Epithelial cell of esophagus (primary cell): ENCODE measurements at places on chromosomes 3 and 15.
A peak's percentile ranks its signal among the peaks of the same experiment; 100 is the strongest.

DNA sequence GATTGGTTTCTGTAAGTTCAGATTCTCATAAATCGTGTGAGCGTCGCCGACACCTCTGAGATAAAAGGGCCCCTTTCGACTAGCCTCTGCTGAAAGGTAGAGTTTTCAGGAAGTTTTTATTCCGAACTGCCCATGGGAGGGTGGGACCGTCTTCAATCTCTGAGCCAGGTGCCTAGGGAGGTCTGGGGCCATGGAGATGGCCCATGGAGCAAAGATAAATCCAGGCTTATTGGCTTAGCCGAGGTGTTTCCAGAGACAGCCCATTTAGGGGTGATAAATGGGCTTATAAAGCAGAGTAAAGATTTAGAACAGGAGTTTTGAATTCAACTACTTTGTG, 442 bp downstream of the QTRT2 start:
- DNase-seq = no peak

- no peak for DNase-seq
These were observed 36.3 kb downstream of the UBE2E2 start for GRCh38 chr3:23239211-23240068.

DNA sequence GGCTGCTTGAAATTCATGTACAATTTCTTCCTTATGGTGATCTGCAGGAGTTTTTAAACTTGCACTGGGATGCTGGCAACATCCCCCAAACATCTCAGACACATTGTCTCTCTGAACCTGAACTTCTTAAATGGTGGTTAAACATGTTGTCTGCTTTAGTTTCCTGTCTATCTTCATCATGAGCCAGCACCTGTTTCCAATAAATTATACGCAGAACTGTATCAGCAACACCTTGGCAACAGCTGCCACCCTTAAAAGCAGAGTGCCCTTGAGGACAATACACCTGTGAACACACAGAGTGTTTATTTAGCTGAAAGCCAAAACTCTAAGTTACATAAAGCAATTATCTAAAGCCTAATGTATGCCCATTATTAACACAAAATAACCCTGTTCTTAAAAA, 242.9 kb downstream of the WNT5A start:
- no peak for DNase-seq

DNA sequence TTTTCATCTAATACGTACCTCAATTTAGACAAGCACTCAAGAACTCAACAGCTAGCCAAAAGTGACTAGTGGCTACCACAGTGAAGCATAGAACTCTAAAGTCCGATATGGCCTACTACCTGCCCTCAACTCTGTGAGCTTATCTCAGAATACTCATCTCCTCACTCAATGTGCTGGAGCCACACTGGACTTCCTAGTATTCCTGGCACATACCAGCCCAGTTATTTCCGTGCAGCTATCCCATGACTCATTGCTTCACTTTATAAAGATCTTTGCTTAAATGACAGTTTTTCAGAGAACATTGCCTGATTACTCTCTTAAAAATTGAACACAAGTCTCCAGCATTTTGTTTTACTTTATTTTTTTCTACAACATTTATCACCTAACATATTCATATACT, 524.7 kb downstream of the PYDC2 start:
- DNase-seq = peak; percentile 30

- DNase-seq = no peak
These were observed 79.3 kb downstream of the CHSY1 start for GRCh38 chr15:101172501-101173071.

GRCh38 chr3:169083885-169084284, 579.6 kb downstream of the MECOM start:
- no peak for DNase-seq

GRCh38 chr3:195905970-195906864, 2.1 kb downstream of the TNK2 start:
- DNase-seq = peak; percentile 73

DNA sequence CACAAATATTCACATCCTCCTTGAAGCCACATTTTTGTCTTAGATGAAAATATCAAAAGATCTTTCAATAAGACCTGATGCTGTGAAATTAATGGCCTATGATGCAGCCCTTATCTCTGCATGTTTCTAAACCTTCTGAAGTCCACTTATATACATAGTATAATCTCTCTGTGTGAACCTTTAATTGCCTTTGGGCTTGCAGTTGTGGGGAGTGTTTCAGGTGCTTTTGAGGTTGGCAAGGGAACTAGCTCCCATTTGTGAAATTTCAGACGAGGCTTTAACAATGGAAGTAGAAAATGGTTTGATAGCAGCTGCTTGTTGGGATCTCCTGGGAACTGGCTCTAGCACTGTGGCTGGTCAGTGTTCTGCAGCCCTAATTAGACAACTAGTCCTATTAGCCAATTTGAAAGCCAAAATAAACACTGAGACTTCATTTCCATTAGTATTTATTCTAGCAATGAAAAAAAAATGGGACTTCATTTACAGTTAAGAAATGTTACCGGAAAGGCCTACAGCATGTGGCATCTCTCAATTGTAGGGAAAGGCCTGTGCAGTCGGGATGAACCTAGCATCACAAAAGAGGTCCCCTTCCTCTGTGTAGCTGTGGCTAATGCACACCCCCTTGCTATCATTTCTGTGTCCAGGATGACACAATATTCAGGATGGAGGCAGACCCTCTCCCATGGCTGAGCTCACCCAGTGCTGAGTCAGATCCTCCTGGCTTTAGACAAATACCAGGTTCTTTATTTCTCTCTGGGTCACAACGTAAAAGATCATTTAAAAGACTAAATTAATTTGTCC, 140.7 kb upstream of the TRIM42 start:
- DNase-seq = no peak

GRCh38 chr15:96625256-96625655, 294.8 kb downstream of the NR2F2 start:
- no peak for DNase-seq

GRCh38 chr3:127180859-127181258, 12.1 kb upstream of the PRR23E start:
- DNase-seq = no peak

DNA sequence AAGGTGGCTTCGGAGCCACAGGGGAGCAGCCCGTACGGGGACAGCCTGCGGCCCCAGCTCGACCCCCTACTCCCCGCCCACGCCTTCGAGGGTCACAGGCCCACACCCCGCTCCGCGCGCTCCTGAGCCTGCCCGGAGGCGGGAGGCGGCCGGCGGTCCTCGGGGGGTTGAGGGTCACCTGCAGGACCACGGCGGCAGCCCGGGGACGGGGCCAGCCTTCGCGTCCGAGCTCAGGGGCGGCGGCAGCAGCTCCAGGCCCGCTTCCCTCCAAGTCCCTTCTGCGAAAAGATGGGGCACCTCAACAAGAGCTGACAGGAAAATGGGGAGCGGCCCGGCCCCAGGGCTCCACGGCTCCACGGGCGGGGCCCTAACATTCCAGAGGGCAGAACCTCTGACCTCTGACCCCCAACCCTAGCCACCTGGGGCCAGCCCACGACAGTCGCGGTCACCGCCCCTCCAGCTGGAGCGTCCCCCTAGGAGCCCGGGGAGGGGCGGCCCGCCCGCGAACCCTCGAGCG, 428 bp downstream of the LYSMD4 start:
- DNase-seq = peak; percentile 36

- DNase-seq = no peak
These were observed 6.5 kb downstream of the GPR27 start for GRCh38 chr3:71760140-71760539.

DNA sequence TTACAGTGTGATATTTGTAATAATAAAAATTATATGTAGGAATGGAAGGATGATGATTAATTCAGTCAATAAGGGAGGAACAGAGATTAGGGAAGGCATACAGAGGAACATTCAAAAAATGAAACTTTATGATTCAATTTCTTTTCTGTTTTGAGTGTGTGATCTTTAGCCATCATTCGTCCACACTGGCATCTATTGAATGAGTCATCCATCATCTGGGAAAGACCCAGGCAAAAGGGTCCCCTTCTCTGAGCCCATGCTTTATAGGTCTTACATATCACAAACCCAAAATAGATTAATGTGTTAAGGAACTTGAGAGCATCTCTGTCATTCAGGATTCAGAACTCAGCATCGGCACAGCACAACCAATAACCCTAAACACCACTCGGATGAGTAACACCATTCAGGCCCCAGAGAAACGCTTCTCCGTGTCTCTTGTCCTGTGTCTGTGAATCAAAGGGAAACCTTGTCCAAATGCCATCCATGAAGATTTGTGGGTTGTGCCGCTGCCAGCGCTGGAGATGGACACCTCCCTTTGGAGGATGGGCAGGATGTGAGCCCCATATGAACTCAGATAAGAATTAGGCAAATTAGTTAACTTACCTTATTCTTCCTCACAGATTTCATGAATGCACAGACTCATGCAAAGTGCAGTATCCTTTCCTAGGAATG, 21.7 kb upstream of the TPM1 start:
- no peak for DNase-seq

- DNase-seq = peak; percentile 47
These were observed 3.2 kb upstream of the LSG1 start for GRCh38 chr3:194675081-194675640.

DNA sequence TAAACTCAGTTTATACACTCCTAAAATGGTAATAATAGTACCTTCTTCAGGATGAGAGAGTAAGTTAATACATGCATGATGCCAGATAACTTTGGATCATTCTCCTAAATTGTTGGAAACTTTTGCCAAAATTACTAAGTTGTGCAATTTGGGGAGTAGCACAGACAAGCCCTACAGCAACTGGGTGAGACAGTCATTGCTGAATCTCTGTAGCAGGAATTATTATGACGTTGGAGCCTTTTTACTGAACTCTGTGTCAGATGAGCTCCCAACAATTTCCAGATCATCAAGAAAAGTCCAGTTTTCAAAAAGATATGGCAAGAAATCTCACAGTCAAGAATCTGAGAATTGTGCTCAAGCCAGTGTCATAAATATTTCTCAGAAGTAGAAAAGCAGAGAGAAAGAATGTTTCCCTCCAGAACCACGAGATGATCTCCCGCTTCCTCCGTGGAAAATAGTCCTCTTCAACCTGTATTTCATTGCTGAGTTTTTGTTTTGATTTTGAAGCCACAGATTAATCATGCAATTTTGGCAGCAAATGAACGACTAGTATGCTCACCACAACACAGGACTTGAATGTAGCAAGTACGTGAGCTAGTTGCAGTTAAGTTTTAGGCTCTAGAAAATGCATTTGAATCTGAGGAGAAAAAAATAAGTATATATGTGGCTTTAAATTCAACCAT, 485.4 kb downstream of the CNTN6 start:
- DNase-seq = no peak

DNA sequence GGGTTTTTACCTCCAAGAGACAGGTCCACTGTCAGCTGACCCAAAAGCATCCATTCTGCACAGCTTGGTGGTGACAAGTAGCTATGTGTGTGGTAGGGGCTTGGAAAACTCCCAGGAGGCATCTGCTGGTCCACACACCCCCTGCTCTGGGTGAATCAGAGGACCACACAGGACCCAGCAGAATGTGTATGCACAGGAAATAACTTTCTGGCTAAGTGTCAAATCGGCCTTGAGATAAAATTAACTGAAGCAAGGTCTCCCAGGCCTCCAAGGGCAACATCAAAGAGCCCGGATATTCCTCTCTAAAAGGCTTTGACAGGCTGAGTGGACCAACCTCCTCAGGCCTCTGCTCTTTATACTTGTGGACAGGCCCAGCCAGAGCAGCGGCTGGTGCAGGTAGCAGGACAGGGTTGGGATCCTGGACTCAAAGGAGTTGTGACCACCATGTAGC, 66.5 kb downstream of the CTNNB1 start:
- no peak for DNase-seq

GRCh38 chr3:70224337-70224736, 88.1 kb downstream of the MDFIC2 start:
- no peak for DNase-seq

DNA sequence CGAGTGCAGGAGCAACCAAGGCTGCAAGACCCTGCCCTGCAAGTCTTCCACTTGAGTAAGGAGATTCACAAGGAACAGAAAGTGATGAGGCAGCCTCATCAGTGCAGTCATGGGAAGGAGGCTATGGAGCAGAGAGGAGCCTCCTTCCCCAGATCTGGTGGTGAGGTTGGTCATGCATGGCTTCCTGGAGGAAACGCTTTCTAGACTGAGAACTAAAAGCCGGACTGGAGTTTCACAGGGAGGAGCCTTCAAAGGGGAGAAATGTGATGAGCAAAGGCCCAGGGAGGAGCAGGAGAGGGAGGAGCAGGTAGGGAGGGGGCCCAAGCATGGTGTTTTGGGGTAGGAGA, 139.9 kb downstream of the SRGAP3 start:
- DNase-seq = no peak

GRCh38 chr3:72590732-72591221, 257.5 kb downstream of the SHQ1 start:
- no peak for DNase-seq

DNA sequence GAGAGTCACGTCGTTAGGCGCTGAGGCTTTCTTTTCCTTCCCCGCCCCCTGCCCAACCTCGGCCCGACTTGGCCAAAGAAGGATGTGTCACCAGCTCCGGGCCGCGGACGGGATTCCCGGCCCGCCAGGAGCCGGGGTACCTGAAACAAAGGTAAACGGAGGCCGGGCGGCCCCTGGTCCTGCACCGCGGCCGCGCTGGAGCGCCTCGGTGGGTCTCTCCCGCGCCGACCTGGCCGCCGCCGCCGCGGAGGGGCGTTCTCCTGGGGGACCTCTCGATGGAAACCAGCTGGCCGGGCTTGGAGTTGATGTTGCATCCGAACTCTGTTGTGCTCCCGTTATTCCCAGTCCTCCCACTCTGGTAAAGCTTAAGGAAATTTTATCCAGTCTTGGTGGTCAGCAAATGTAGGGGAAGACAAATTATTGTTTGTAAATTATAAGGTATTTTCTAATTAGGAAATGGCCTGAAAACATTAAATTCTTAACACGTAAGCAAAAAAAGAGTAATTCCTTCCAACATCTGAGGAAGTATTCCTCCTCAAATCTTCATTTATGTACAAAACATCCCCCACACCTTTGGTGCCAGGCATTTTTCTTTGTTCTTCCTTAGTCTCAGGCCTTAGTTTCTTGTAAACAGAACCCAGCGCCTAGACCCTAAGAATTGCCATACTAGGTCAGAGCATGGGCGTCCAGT, 888 bp downstream of the PPP2R3A start:
- peak; percentile 81 for DNase-seq

DNA sequence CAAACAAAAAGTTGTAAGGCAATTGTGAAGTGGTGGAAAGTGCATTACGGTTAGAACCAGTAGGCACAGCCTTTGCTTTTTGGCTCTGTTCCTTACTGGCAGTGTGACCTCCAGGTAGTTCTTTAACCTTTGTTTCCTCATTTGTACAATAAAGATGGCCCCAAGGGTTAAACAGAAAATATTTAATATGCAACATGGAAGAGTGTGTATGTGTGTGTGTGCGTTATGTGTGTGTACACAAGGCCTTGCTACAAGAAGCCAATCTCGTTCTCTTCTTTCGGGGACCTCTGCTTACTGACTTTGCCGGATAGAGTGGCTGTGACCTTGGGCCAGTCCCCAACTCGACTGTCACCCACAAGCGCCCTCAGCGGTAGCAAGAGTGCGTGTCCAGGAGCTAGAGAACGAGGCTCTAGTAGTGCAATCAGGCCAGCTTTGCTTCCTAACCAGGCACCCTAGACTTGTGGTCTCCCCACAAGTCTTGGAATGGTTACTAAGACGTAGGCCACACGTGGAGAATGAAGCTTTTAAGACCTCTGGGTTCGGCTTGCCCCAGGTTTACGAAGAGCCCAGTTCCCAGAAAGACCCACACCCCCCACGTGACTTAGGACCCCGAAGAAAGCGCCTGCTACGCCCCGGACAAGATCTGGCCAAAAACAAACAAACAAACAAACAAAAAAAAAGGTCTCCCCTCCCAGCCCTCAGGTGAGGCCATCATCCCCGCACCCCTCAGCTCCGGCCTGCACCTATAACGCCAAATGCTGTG, 593 bp downstream of the CIAO2A start:
- peak; percentile 32 for DNase-seq

- peak; percentile 96 for DNase-seq
These were observed 42.1 kb downstream of the MAGI1 start for GRCh38 chr3:65996589-65996988.
